ENCODE measurements at places on chromosomes 7 and 10.

DNA sequence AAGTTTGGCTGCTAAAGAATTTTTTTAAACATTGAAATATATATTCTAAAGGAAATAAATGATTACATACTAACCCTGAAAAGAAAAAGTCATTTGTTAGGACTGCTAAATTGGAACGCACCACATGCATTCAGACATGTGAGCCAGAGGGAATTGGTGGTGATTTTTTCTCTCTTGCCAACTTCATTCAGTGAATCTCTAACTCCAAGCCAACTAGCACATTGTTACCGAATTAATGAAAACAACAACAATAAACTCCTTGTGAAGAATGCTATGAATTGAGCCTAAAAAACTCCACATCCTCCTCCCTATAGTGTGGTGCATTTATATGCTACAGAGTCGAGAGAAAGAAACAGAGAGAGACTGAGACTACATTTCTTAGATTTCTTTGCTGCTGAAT lies 135.5 kb upstream of the CACNA2D1 start:
- DNase-seq, result no peak

GRCh38 chr7:98981701-98982100 lies 103.4 kb downstream of the TRRAP start:
- peak; percentile 80 for DNase-seq

DNA sequence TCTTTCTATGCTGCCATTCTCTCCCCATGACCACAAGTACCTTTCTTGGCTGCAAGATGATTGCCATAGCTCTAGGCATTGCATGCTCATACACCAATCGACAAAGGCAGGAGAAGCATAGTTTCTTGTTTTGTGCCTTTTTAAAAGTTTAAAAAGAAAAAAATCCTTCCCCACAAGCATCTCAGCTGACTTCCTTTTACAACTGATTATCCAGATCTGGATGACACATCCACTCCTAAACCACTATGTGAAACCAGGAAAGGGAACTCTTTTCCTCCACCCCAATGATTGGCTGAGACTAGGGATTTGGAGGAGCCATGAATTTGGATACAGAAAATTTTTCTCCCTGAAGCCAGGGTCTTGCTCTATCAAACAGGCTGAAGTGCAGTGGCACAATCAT lies 14.5 kb upstream of the LRRC4 start:
- DNase-seq, result no peak

DNA sequence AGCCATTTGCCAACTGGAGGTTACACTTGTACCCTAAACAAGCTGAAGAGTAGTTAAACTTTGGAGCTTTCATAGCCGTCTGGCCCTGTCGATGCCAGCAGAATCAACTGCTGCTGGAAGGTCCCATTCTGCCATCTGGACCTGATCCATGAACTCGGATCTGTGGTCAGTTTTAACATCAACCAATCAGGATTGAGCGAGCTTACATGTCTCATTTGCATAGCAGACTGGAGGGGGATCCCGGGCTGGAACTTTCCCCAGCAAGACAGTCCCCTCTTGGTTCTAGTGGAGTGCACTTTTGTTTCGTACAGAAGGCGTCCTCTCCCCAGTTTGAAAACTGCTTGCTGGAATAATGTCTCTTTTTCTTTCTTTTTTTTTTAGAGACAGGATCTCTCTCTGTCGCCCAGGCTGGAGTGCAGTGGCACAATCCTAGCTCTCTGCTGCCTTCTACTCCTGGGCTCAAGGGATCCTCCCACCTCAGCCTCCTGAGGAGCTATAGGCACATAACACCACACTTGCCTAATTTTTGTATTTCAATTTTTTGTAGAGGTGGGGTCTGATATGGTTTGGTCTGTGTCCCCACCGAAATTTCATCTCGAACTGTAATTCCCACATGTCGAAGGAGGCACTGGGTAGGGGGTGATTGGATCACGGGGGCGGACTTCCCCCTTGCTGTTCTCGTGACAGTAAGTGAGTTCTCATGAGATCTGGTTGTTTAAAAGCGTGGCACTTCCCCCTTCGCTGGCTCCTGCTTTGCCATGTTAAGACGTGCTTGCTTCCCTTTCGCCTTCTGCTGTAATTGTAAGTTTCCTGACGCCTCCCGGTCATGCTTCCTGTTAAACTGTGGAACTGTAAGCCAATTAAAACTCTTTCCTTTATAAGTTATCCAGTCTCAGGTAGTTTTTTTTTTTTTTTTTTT lies 42.8 kb upstream of the SEPHS1 start:
- DNase-seq, result no peak

GRCh38 chr7:388023-388960 lies 98.3 kb downstream of the FOXL3 start:
- no peak for DNase-seq
